Transverse colon (tissue), 4 donors: ENCODE measurements at places on chromosomes 4 and X. TPM values are rescaled to one million over a fixed set of nuclear protein-coding genes. Genes with fewer than 3 reads are reported as not detected.

DNA sequence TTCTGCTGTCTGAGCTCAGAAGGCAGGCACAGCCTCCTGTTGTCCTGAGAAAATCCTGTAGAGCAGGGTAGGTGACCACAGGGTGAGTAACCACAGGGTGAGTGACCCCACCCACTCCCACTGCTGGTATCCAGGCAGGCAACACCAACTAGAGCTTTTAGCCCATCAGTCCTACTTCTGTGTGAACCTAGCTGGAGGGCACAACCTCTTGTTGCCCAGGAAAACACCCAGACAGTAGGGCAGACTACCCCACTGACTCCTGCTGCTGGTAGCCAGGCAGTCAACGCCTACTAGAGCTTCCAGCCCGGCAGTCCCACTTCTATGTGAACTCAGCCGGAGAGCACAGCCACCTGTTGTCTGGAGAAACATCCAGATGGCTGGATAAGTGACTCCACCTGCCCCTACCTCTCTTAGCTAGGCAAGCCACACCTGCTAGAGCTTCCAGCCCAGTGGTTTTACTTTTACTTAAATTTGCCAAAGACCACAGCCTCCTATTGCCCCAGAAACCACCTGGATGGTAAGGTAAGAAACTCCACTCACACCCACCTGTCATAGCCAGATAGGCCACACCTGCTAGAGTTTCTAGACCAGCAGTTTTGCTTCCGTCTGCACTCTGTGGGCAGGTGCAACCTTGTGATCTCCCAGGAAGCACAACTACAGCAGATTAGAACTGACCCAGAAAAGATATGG, 371.6 kb downstream of the INPP4B start:
- H3K4me3 ChIP-seq, result no peak overlapping the region
- no peak for DNase-seq
- H3K4me1 ChIP-seq, result no peaks in the 10 kb centered on the region
- H3K36me3 ChIP-seq, result no peaks in the 10 kb centered on the region

- no peaks in the 10 kb centered on the region for H3K4me1 ChIP-seq
- no peak for DNase-seq
- H3K4me3 ChIP-seq, result no peak overlapping the region
These were observed 1658.0 kb downstream of the STIM2 start for GRCh38 chr4:28518561-28519165.

GRCh38 chr4:19224820-19225219, 1026.9 kb upstream of the SLIT2 start:
- DNase-seq, result no peak

DNA sequence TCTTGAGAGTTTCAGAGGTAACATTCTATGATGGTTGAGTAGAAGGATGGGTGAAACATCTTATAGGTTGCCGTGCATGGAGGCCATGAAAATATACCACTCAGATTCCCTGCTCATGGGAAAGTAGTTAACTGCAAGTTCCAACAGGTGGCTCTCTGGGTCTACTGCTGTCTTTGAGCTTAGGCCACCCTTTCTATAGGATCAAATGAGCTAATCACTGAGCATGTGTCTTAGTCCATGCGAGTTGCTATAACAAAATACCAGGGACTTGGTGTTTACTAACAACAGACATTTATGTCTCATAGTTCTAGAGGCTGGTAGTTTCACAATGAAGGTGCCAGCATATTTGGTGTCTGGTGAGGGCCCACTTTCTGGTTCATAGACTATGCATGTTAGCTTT, 144.8 kb upstream of the UNC5C start:
- H3K4me3 ChIP-seq, result no peak overlapping the region
- H3K27ac ChIP-seq, result no peak overlapping the region
- H3K27me3 ChIP-seq, result no peaks in the 10 kb centered on the region
- H3K36me3 ChIP-seq, result no peaks in the 10 kb centered on the region
- no peak for DNase-seq
- H3K4me1 ChIP-seq, result no peaks in the 10 kb centered on the region

DNA sequence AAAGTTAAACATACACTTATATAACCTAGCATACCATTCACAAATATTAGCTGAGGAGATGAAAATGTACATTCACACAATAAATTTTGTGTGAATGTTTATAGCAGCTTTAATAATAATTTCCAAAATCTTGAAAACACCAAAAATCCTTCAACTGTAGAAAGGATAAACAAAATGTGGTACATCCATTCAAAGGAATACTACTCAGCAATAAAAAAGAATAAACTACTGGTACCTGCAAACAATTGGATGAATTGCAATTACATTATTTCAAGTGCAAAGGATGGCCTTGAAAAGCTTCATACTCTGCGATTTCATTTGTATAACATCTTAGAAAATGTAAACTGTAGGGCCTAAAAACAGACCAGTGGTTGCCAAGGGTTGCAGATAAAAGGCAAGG, 11.7 kb upstream of the RPS6KA6 start:
- no peak overlapping the region for H3K27ac ChIP-seq
- no peaks in the 10 kb centered on the region for H3K4me1 ChIP-seq
- no peaks in the 10 kb centered on the region for H3K36me3 ChIP-seq
- DNase-seq, result no peak

GRCh38 chr4:100360211-100360610, 157.6 kb downstream of the EMCN start:
- no peak overlapping the region for H3K4me3 ChIP-seq
- no peak for DNase-seq
- no peaks in the 10 kb centered on the region for H3K36me3 ChIP-seq
- no peaks in the 10 kb centered on the region for H3K4me1 ChIP-seq
- H3K27me3 ChIP-seq, result no peaks in the 10 kb centered on the region
- no peak overlapping the region for H3K27ac ChIP-seq

GRCh38 chrX:140918398-140919038, 83.9 kb upstream of the SPANXB1 start:
- H3K4me3 ChIP-seq, result no peak overlapping the region
- no peaks in the 10 kb centered on the region for H3K36me3 ChIP-seq
- H3K27me3 ChIP-seq, result no peaks in the 10 kb centered on the region
- no peaks in the 10 kb centered on the region for H3K4me1 ChIP-seq
- no peak overlapping the region for H3K27ac ChIP-seq

- DNase-seq, result no peak
- no peak overlapping the region for H3K4me3 ChIP-seq
- no peaks in the 10 kb centered on the region for H3K27me3 ChIP-seq
- H3K4me1 ChIP-seq, result peaks cover 2% of the 10 kb centered on the region
- peak overlapping the region; percentile 76 for H3K27ac ChIP-seq
- H3K36me3 ChIP-seq, result no peaks in the 10 kb centered on the region
These were observed 98.2 kb upstream of the PGRMC2 start for GRCh38 chr4:128385683-128386304.

DNA sequence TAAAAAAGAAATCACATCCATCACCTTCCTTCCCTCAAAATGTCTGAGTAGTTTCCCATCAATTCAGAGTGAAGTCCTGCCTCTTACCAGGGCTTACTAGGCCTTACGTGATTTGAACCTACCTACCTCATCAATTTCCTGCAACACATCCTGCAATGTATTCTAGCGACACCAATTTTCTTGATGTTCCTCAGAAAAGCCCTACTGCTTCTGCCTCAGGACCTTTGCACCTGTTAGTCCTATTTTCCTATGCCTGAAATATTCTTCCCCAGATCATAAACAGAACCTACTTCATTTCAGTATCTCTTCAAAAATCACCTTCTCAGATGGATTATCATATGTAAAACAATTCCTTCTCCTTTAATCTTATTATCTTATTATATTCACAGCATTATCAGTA, 52.8 kb downstream of the ZAR1 start:
- DNase-seq, result no peak
- no peaks in the 10 kb centered on the region for H3K4me1 ChIP-seq
- H3K27me3 ChIP-seq, result no peaks in the 10 kb centered on the region
- H3K27ac ChIP-seq, result no peak overlapping the region
- no peak overlapping the region for H3K4me3 ChIP-seq
- peaks cover 3% of the 10 kb centered on the region for H3K36me3 ChIP-seq

GRCh38 chrX:24694825-24695224, 1.1 kb downstream of the POLA1 start:
- no peaks in the 10 kb centered on the region for H3K36me3 ChIP-seq
- H3K4me1 ChIP-seq, result peaks cover 4% of the 10 kb centered on the region
- no peaks in the 10 kb centered on the region for H3K27me3 ChIP-seq

- H3K36me3 ChIP-seq, result no peaks in the 10 kb centered on the region
- H3K4me1 ChIP-seq, result no peaks in the 10 kb centered on the region
- H3K4me3 ChIP-seq, result no peak overlapping the region
- DNase-seq, result no peak
These were observed 311.3 kb upstream of the EMCN start for GRCh38 chr4:100828986-100829685.

GRCh38 chr4:46967631-46968030, 25.8 kb downstream of the GABRA4 start:
- no peak overlapping the region for H3K27ac ChIP-seq
- no peaks in the 10 kb centered on the region for H3K36me3 ChIP-seq
- no peak overlapping the region for H3K4me3 ChIP-seq

- no peak overlapping the region for H3K27ac ChIP-seq
- peak; percentile 26 for DNase-seq
- no peaks in the 10 kb centered on the region for H3K4me1 ChIP-seq
- H3K27me3 ChIP-seq, result no peaks in the 10 kb centered on the region
These were observed 214.2 kb downstream of the RELL1 start for GRCh38 chr4:37471971-37472370.

- no peaks in the 10 kb centered on the region for H3K36me3 ChIP-seq
- no peak overlapping the region for H3K4me3 ChIP-seq
- H3K27ac ChIP-seq, result no peak overlapping the region
- H3K4me1 ChIP-seq, result no peaks in the 10 kb centered on the region
- no peak for DNase-seq
These were observed 311.8 kb downstream of the ADGRL3 start for GRCh38 chr4:61511716-61512488.

DNA sequence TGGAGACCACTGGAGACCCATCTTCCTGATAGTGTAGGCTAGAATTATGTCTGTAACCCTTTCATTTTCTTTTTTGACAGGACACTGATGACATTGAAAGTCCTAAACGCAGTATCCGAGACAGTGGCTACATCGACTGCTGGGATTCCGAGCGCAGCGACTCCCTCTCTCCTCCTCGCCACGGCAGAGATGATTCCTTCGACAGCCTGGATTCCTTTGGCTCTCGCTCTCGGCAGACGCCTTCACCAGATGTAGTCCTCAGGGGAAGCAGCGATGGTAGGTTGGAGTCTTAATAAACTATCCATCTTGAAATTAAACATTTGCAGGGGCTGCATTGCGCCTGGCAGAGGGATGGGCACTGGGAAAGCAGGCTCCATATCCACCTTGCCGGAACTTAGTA, 75.4 kb downstream of the LIMCH1 start:
- peak overlapping the region; percentile 15 for H3K4me3 ChIP-seq
- H3K36me3 ChIP-seq, result no peaks in the 10 kb centered on the region
- DNase-seq, result no peak
- H3K27me3 ChIP-seq, result no peaks in the 10 kb centered on the region
- H3K27ac ChIP-seq, result peak overlapping the region; percentile 80

DNA sequence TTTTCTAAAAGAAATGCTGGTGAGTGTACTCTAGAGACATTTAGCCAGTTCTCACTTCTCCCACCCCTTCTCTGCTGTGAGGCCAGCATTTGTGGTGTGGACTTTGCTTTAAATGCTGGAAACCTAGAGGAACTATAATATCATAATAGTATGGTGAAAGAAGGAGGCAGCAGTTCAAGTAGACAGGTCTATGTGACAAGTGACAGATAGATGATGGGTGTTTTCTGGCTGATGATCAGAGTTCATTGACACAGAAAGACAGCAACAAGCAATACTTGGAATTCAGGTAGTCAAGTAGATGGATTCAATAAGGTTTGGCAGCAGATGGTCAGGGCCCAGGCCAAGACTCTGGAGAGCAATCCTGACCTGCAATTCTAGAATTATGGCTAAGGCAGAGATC, 317.5 kb downstream of the PCDH7 start:
- no peak overlapping the region for H3K27ac ChIP-seq
- H3K4me1 ChIP-seq, result no peaks in the 10 kb centered on the region
- H3K36me3 ChIP-seq, result no peaks in the 10 kb centered on the region
- H3K27me3 ChIP-seq, result no peaks in the 10 kb centered on the region
- DNase-seq, result no peak

DNA sequence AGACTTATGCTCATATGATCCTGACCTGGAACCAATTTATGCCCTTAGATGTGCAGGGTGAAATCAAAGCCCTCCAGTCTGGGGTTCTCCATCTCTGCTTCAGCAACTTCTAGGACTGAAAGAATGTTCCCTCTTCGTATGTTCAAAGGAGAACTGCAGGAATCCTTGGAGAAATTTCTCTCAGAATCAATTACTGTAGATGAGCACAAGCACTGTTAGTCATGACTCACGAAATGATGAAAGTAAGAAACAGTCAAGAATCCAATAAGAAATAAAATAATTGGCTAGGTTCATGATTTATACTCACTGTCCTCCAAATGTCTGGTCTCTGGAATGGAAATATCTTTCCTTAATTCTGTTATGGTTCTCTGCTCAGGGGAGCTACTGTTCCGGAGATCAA, 348.2 kb downstream of the PDGFC start:
- DNase-seq, result no peak
- no peaks in the 10 kb centered on the region for H3K36me3 ChIP-seq
- H3K27me3 ChIP-seq, result no peaks in the 10 kb centered on the region
- no peak overlapping the region for H3K27ac ChIP-seq
- H3K4me1 ChIP-seq, result no peaks in the 10 kb centered on the region
- H3K4me3 ChIP-seq, result no peak overlapping the region

- no peak overlapping the region for H3K4me3 ChIP-seq
- H3K27ac ChIP-seq, result no peak overlapping the region
- no peak for DNase-seq
- H3K4me1 ChIP-seq, result no peaks in the 10 kb centered on the region
- H3K27me3 ChIP-seq, result no peaks in the 10 kb centered on the region
- no peaks in the 10 kb centered on the region for H3K36me3 ChIP-seq
These were observed 30.3 kb upstream of the CLDN24 start for GRCh38 chr4:183352546-183352945.

DNA sequence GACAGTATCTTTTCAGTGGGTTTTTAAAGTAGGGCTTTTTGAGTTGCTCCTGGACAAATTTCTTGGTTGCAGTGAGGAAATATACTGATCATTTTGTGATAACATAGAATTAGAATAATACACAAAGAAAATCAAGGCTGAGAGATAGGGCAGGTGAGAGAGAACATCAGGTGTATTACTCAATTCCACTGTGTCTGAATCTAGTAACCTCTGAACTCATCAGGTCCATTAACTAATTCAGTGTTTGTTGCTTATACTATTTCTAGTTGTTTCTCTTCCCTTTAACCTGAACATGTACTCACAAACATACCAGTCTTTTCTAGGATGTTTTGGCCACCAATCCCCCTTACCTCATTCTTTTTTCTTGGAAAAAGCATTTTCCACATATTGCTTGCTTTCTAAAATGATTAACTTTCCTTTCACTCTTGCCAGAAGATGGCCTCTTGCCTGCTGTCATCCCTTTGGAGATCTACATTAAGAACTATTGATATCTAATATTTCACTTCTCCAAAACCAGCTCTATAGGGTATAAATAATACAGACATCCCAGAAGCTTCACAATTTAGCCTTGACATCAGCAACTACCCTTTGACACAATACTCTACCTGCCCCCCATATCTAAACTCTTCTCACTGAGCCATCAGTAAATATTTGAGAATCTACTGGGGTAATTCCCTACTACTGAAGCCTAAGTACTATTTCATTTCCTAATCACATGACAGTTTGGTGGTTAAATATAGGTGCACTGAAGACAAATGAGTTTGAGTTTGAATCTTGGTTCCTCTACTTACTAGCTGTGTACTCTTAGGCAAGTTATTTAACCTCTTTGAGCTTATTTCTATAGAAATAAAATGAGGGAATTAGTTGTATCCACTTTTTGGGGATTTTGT, 470.8 kb upstream of the IGFBP7 start:
- no peaks in the 10 kb centered on the region for H3K36me3 ChIP-seq
- no peak for DNase-seq
- H3K4me1 ChIP-seq, result no peaks in the 10 kb centered on the region
- H3K27ac ChIP-seq, result no peak overlapping the region
- H3K27me3 ChIP-seq, result no peaks in the 10 kb centered on the region

Gene RNF175
- 0.96 TPM for total RNA-seq

Gene ADH5
- total RNA-seq, result 141 TPM

Gene DMP1
- not detected for total RNA-seq

Gene HSPA4L
- 3.8 TPM for total RNA-seq

Gene RAB40A
- 0.55 TPM for total RNA-seq

Gene SLC6A8
- total RNA-seq, result 61.1 TPM

Gene S100P
- not detected for total RNA-seq

Gene RTL5
- 1.4 TPM for total RNA-seq
